ENCODE measurements at places on chromosomes 2 and 18. TPM values are rescaled to one million over a fixed set of nuclear protein-coding genes. Genes with fewer than 3 reads are reported as not detected.

Gene ZRANB3
- total RNA-seq, result 13.9 TPM

Gene ERBB4
- total RNA-seq, result 21.6 TPM

Gene SLC9A4
- 0.06 TPM for total RNA-seq

Gene RFTN2
- total RNA-seq, result 76.5 TPM

Gene DSG1
- total RNA-seq, result 0.20 TPM

Gene CNOT11
- 18.6 TPM for total RNA-seq

Gene STRN
- 48.7 TPM for total RNA-seq
